ENCODE measurements at places on chromosomes 6 and 20.

DNA sequence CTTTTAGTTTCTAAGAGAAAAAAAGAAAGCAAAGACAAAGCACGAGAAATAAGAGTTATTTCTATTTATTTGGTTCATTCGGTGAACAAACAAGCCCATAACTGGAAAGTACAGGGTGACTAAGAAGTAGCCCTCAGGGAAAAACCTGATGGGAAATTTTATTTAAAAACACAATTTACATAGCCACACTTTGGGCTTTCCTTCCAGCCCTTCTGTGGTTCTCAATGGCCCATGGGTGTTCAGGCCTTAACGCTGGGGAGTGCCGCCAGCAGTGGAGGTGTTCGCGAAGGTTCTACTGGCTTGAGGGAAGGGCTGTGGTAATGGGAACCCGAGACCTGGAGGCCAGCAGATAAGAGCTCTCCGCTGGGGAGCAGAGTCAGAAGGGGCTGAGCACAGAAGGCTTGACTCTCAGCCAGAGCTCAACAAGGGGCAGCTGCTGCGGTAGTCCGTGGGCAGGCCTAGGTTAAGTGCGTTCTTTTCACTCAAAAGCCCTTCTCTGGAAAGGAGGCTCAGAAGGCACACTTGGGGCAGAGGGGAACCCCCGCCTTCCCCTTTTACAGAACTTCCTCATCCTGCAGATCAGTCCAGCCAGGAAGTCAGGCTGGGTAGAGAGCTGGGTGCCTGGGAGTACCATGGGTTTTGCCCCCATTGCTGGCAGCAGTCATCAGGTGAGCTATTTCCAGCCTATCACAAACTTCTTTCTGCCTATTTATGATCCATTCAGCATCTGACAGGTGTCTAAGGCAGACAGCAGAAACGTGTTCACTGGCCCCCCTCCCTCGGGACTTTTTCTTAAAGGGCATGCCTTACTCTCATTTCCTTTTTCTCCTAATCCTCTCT, 8.8 kb upstream of the CD83 start:
- DNase-seq = no peak

- DNase-seq = no peak
Observed at GRCh38 chr6:90898763-90899162, 311.9 kb upstream of the MAP3K7 start.

- DNase-seq = no peak
Observed at GRCh38 chr6:26170951-26171841, 84.0 kb downstream of the HFE start.

- no peak for DNase-seq
Observed at GRCh38 chr20:17012546-17013226, 214.2 kb upstream of the PCSK2 start.

DNA sequence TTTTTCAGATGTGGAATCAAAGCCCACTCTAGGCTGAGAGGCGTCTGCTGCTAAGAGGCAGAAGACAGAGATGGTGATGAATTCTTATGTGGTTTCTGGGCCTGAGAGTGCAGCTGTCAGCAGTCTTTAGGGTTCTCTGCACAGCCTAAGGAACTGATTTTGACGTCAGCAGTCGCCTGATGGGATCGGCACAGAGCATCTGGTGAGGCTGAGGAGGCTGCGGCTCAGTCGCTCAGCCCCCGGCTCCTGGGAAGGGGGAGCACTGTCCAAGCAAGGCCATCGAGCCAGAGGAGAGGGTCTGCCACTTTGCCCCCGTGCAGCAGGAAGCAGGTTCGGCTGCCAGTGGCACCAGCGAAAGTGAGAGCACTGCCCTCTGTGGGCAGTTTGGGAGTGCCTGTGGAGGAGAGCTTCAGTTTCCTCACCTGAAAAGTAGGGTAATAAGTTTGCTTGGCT, 92.5 kb downstream of the TCP11 start:
- peak; percentile 46 for DNase-seq

DNA sequence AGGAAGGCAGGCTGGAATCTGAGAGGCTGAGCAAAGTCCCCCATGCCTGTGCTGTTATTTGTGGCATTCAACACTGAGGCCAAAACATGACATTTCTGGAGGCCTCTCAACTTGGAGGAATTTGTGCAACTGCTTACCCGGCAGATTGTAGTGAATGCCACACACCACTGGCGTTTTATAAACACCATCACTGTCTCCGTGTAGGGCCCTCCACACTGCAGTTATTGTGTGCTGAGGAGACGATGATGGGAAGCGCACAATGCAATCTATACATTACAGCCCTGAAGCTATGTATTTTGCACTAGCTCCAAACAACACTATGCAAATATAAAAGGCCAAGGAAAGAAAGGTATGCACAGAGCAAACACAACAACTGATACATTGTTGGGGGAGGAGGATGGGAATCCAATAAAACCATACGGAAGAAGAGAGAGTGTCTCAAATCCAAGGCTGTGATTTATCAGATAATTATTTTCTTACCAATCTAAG, 106.5 kb downstream of the SMLR1 start:
- DNase-seq = peak; percentile 60

DNA sequence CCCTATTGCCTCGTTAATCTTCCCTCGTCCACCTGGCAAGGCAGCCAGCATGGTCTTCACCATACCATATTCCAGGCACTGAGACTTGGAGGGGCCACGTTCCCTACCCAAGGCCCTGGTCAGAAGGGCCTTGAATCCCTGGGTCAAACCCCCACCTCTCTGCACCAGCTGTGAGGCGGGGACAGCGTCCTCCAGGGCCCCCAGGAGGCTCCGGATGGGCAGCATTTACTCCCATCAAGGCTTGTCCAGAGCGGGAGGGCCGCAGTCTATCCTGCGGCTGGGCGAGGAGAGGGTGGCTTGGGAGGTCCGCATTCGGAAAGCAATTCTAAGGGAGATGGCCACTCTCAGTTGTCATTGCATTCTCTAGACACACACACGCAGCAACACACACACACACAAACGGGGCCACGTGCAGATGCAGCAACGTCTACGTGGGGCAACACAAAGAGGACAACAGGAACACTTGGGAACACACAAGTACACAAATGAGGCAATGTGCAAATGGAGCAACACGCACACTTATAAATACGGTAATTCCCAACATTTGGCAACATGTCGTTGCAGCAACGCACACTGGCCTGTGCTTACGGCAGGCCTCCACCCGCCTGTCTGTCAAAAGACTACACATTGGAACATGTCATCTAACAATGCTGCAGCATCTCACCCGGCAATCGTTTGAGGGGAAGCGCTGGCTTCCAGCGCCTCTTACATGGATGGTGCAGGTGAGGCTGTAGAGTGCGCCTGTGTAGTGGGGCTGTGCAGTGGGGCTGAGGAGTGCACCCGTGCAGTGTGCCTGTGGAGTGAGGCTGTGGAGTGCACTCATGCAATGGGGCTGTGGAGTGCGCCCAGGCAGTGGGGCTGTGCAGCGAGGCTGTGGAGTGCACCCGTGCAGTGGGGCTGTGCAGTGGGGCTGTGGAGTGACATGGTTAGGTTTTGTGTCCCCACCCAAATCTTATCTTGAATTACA, 12.9 kb upstream of the NTSR1 start:
- DNase-seq = no peak

GRCh38 chr20:42379385-42379784, 761.2 kb upstream of the CHD6 start:
- DNase-seq = no peak

GRCh38 chr6:145349950-145350510, 385.3 kb downstream of the EPM2A start:
- DNase-seq = no peak

DNA sequence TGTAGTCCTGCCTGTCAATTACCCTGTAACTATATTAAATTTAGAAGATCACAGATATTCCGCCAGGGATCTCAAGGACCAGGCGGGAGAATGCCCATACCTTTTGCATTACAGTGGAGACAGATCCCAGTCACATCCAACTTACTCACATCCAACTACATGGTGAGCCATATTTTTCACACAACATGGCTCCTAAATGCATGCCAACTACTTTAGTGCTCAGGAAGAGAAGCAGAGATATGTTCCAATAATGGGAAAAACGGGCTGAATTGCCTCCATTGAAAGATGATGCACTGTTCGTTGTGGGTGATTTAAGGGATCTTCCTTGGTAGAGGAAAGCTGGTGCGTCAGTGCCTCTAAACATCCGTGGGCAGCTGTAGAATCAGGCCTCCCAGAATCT, 304.5 kb downstream of the CD83 start:
- DNase-seq = no peak

DNA sequence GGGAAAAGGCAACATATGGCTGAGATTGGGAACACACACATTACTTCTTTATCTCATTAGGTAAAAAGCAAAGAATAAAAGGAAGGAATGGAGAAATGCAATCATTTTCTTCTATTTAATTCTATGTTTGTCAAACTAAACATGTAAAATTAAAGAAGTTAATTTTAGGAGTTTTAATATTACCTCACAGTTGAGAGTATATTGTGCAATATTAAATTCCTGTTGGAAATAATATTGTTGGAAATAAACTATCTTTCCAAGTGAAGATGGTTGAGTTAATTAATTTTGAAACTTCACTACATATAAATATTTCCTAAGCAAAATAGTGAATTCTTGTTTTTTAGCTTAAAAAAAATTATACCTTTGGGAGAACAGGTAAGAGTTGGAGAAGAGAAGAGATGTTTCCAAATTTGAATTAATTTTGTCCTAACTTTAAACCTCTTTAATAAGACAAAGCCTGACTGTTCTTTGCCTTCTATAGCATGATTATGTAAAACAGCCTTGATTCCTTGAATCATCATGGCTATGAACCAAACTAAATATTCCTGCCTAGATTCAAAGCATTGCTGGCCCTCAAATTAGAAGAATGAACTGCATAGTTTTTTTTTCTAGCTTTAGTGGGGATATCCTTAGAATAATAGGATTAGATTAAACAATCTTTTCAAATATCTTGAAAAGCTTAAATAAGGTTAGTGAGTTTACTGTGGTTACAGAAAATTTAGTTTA, 1349.1 kb upstream of the ADGRB3 start:
- DNase-seq = no peak

DNA sequence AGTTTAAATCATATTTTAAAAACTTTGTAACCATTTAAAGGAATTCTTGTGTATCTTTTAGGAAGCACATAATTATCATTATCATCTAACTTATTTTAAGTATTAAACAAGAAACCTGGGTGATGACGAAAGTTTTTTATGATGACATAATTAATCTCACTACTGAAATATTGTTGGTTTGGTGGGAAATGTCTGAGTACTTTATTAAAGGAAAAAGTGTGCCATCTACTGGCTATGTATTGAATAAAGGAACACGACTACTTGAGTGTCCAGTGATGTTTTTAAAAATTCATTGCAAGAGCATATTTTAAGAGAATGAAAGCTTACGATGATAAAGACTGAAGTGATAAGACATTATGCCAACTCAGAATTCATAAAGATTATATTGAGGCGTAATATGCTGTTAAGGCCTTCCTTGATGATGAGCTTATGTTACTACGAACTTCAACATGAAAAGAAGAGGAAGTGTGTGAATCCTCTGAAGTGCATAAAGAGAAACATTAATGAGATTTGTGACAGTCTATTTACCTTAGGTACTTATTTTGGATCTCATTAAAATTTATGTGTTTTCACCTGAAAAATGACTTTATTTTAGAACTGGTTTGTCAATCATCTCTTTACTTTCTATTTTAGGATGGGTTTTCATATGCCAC, 12.0 kb upstream of the TRMT11 start:
- peak; percentile 54 for DNase-seq

Data from GM03348 (cell line).